ENCODE measurements at places on chromosomes 4 and X.

GRCh38 chrX:140502491-140503237 is 2.2 kb downstream of the SOX3 start:
- DNase-seq, result no peak

DNA sequence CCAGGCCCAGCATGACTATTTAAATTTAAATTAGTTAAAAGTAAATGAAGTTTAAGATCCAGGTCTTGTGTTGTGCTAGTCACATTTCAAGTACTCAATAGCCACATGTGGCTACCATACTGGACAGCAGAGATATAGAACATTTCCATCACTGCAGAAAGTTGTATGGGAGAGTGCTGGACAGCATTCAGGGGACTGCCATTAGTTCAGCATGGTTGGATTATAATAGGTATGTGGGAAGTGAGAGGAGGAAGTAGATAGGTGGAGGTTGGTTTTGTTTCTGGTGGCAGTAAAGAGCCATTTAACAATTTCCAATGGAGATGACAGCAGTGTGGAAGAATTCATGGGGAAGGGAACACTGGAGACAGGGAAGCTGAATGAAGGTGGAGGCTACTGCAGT is 42.1 kb downstream of the ERVMER34-1 start:
- no peak for DNase-seq

DNA sequence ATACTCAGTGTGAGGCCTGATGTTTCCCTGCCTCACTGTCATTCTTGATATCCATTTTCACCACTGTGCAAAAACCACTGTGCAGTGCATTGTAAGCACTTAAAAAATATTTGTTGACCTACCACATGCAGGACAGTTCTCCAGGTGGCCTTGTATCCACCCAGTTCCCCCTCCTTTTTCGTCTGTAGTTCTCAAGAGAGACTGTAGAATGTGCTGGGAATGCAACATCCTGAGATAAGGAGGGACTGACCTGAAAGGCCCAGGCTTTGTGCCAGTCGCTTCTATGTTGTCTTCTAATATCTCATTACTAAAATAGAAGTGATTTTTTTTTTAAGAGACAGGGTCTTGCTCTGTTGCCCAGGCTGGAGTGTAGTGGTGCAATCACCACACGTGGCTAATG is 21.7 kb upstream of the PAQR3 start:
- DNase-seq, result no peak

- DNase-seq, result no peak
These were observed 115.3 kb upstream of the TRPC5 start for GRCh38 chrX:112197840-112198239.

GRCh38 chrX:11363069-11363594 is 69.9 kb downstream of the AMELX start:
- no peak for DNase-seq

DNA sequence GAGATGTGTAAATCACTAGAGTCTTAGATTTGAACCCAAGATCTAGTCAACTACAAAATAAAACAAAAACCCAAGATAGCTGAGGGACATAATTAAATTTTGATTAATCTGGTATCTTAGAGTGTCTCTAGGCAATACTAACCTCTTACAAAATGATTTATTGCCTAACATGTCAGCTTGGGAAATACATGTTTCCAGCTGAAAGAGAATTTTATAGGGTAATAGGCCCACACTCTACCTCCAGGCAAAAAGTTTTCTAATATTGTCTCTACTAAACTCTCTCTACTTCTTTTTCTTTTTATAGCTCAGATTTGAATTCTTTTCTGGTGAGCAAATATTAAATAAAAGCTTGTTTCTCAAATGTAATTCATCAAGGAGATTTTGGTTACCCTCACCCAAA is 263.2 kb downstream of the IL15 start:
- no peak for DNase-seq

- no peak for DNase-seq
These were observed 581.6 kb upstream of the FTHL17 start for GRCh38 chrX:31653422-31653821.

DNA sequence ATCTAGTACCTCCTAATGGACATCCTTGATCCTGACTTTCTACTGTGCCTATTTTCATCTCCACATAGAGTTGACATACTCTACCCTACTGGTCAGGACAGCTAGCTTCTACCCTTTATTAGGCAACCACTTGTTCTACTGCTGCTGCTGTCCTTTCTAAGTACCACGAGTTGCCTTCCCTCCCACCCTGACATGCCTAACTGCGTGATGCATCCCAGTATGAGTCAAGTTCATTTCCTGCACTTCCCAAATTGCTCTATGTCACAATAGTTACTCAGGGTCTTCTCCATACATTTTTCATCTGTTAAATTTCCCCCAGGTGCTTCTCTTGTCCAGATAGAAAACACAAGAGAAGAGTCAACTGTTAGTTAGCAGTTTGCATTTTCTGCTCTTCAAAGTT is 133.4 kb downstream of the TBC1D19 start:
- no peak for DNase-seq

- DNase-seq, result no peak
These were observed 8.7 kb downstream of the ANXA10 start for GRCh38 chr4:168101026-168101425.

DNA sequence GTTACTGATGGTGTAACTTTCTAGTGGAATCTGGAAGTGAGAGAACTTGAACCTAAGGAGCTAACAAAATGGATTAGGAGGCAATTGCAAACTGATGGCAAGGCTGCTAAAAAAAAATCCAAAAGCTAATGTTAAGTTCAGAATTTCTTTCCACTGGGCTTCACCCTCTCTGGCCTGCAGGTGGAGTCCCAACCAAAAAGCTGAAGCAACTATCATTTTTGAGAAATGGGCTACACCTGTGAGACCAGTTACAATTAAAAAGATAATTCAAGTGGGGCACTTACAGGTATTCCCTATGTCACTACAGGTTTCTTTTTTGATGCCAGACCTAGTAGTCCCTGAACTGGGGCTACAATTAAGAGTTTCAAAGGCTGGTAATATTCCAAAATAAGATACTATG is 142.1 kb upstream of the FTHL17 start:
- DNase-seq, result no peak

- no peak for DNase-seq
These were observed 207.1 kb downstream of the NWD2 start for GRCh38 chr4:37451656-37452055.

GRCh38 chrX:151902813-151903591 is 9.7 kb upstream of the MAGEA4 start:
- no peak for DNase-seq

GRCh38 chr4:16271411-16271810 is 45.1 kb upstream of the TAPT1 start:
- DNase-seq, result no peak

DNA sequence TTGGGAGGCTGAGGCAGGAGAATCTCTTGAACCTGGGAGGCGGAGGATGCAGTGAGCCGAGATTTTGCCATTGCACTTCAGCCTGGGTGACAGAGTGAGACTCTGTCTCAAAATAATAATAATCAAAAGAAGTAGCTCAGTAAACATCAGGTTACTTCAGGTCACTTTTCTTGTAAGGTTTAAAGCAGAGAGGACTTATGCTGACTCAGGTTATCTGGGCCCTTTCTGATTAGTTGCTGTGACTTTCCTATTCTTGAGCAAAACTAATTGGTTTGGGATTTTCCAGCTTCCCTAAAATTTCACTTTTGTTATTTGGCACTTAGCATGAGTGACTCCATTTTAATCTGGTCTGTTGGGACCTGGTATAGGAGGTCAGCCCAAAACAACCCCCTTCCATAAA is 812.9 kb downstream of the NLGN4X start:
- no peak for DNase-seq

GRCh38 chr4:40552536-40552935 is 77.1 kb downstream of the RBM47 start:
- no peak for DNase-seq

- no peak for DNase-seq
These were observed 6.9 kb upstream of the MSANTD1 start for GRCh38 chr4:3241898-3242524.

- DNase-seq, result no peak
These were observed 238.9 kb downstream of the SLC7A11 start for GRCh38 chr4:138003248-138003647.

DNA sequence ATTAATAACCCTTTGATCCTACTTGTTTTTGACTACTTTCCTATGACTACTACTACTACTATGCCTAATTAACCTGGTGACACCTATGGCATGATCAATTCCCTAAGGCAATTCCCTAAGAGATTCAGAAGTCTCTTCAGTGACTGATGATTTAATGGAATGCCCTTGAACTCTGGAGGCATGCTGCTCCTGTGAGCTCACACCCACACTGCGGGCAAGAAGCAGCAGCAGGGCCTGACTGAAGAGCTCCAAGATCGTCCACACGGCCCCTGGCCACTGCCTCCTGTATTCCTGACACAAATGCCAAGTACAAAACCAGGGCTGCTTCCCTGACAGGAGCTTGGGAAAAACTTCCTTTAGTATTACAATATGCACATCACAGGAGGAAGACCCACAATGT is 74.2 kb upstream of the STS start:
- no peak for DNase-seq

DNA sequence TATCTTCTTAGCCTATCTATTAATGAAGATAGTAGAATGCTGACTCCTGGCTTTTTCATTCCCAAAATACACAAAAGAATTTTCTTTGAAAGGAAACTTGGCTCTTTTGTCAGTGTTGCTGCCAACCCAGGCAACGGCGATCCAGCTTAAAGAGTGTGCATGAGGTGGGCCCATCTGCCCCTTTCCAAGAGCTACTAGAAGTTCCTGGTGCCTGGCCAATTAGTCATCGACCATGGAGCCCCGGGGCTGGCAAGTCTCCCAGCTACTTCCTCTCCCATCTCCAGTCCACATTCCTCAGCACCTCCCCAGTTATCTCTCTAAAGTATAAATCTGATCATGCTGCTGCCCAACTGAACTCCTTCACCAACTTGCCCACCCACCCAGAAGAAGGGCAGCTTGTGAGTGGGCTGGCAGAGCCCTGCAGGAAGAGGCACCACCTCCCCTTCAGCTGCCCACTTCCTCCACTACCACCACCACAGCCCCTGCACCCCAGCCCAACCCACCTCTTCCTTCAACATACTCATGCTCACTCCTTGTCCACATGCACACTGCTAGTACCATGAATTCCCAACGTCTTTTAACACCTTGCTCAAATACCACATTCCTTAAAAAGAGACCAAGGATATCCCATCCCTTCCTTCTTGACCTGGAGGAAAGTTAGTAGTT is 158.2 kb upstream of the MAP3K15 start:
- DNase-seq, result no peak

GRCh38 chrX:110055616-110056015 is 52.7 kb downstream of the TMEM164 start:
- DNase-seq, result no peak

DNA sequence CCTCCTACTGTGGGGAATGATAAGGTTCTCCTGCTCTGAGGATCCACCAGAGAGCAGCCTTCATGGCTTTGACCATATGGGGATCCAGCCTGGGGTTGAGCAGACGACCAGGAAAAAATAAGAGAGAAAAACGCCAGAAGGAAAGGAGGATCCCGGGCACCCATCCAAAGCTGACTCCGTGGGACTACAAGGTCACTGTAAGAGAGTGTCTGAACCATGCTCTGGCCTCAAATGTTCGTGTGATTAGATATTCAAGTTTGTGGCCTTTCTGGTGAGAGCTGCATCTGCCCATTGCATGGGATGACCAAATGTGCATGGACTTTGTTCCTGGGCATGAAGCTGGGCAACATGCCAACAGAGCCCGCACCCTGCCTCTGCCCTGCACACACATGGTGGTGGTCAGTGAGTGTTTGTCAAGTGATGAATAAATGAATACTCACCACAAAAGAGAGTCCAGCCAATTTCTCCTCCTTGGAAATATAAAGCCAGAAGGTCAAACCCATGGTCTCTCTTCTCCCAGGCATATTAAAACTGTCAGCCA is 346.0 kb upstream of the GATB start:
- DNase-seq, result no peak

- no peak for DNase-seq
These were observed at the start of gene CLTRN for GRCh38 chrX:15664487-15665444. TSS of gene CLTRN (minus strand) at chrX:15664805. CDS start at chrX:15664775, 30 bp downstream.

DNA sequence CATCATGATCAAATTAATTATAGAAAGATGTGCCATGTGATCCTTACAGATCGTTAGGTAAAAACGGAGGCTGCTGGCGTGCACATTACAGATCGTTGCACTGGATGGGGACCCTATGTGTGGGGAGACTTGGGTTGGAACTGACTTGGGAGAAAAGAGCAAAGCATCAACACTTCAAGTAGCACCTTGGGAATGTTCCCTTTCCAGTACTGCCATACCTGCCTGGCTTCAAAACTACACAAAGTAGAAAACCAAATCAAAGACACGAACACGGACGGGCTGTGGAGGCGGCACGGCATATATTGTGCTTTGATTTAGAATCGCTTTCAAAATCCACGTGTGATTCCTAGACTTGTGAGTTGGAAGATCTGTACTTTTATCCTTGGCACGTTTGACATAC is 898 bp downstream of the CMC4 start:
- no peak for DNase-seq

DNA sequence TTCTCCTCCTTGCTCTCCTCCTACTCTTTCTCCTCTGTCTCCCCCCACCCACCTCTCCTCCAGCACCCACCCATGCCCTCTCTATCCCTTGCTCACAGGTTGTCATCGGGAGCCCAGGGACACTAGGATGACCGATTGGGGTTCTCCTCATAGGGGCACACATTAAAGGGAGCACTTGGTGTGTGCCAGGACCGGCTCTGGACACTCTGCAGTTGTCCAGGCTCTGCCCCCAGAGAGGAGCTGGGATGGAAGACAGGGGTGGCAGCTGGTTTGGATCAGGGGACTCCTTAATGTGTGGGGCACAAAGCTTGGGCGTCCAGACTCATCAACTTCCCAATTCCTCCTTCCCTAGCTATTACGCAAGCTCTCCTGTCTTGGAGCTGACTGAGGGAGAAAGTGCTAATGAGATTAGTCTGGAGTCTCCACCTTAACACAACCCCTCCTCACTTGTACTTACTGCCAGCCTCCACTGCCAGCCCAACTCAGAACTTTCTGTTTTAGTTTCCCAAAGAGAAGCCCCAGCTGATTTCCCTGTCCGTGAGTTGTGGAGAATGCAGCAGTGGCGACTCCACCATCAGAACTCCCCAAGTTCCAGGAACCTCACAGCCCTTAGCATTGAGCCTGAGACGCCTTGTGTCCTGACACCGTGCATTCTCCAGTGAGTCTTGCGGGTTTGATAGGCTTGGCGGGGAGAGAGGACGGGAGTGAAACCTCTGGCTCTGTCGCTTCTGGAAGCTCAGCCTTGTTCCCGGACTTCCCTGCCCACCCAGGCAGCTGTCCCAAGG is 52.2 kb downstream of the CXorf49B start:
- no peak for DNase-seq

DNA sequence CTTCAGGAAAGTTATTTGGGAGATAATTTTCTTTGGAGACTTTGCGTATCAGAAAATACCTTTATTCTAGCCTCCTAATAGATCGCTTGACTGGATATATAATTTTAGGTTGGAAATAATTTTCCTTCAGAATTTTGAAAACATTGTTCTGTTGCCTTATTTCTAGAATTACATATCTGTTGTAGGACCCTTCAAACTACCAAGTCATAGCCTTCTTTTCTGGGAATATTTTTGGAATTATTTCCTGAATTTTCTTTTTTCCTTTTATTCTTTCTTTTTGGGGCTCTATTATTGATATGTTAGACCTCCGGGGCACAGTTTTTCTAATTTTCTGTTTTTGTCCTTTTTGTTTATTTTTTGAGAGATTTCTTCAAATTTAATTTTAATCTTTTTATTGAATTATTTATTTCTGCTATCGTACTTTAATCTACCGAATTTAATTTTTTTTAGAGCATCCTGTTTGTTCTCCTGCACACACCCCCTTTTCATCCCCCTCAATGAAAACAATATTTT is 100.5 kb downstream of the KDM6A start:
- DNase-seq, result no peak

Measured in activated naive CD8-positive, alpha-beta T cell treated with anti-CD3 and anti-CD28 coated beads, Interleukin-2, amount 50 U/mL, for 16 hours (primary cell).